ENCODE measurements at places on chromosomes 5 and 9.

- H3K4me3 ChIP-seq, result no peak overlapping the region
- peaks cover 16% of the 10 kb centered on the region for H3K4me1 ChIP-seq
- peaks cover 2% of the 10 kb centered on the region for H3K36me3 ChIP-seq
- H3K27me3 ChIP-seq, result no peaks in the 10 kb centered on the region
- H3K27ac ChIP-seq, result no peak overlapping the region
Observed at GRCh38 chr5:78811121-78811817, 162.7 kb upstream of the LHFPL2 start.

DNA sequence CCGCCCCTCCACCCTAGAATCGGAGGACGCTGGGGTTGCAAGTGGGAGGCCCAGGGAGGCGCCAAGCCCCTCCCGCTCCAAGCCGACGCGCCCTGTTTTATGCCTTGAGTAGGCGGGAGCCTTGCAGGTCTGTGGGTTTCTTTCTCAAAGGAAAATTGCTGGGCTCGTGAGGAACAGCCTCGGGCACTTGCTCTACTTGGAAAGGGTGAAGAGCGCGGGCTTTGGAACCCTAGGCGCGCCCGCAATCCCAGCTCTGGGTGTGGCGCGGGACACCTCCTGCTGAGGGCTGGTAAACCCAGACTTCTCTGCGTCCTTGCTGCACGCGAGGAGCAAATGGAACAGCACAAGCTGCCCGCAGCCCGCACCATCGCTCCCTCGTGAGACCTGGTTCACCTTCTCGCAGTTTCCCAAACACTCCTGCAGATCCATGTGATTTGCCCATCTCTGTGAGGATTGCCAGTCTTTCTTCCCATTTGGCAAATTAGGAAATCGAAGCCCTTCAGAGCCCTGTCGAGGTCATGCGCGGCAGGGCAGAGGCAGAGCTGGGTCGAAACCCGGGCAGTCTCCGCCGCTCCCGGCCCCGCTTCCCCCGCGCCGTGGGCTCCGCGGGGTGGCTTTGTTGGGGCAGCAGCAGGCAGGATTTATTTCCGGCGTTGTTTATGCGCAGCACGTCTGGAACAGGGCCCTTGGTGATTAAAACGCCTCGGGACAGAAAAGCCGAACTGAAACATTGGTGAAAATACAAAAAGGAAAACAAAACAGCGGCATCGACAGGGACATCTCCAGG lies 98.4 kb upstream of the CPLX2 start:
- peaks cover 18% of the 10 kb centered on the region for H3K4me1 ChIP-seq
- no peak for DNase-seq
- H3K27me3 ChIP-seq, result peaks cover 17% of the 10 kb centered on the region
- no peaks in the 10 kb centered on the region for H3K36me3 ChIP-seq
- peak overlapping the region; percentile 33 for H3K4me3 ChIP-seq

DNA sequence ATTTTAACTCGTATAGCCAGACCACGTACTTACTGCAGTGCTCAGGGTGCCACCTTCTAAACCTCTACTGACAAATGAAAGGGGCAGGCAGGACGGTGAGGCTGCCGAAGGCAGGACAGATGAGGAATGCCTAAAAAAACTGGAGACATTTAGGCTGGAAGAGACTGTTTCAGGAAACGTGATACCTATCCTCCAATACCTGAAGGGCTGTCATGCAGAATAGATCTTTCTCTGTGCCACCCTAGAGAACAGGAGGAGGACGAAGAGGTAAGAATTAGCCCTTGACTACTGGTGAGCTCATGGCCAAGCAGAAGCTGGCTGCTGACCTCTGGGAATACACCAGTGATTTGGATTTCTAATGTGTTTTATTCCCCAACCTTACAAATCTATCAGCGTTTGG lies 139.4 kb downstream of the EFNA5 start:
- no peak overlapping the region for H3K4me3 ChIP-seq
- peaks cover 46% of the 10 kb centered on the region for H3K4me1 ChIP-seq
- H3K36me3 ChIP-seq, result peaks cover 4% of the 10 kb centered on the region

- no peak overlapping the region for H3K4me3 ChIP-seq
- H3K4me1 ChIP-seq, result no peaks in the 10 kb centered on the region
- H3K27ac ChIP-seq, result no peak overlapping the region
- no peaks in the 10 kb centered on the region for H3K27me3 ChIP-seq
- DNase-seq, result no peak
Observed at GRCh38 chr5:174374206-174374605, 328.7 kb downstream of the NSG2 start.

GRCh38 chr5:97425511-97425910 lies 242.5 kb upstream of the RIOK2 start:
- H3K36me3 ChIP-seq, result no peaks in the 10 kb centered on the region
- peaks cover 6% of the 10 kb centered on the region for H3K4me1 ChIP-seq
- peak; percentile 14 for DNase-seq
- no peaks in the 10 kb centered on the region for H3K27me3 ChIP-seq
- H3K27ac ChIP-seq, result no peak overlapping the region
- no peak overlapping the region for H3K4me3 ChIP-seq

DNA sequence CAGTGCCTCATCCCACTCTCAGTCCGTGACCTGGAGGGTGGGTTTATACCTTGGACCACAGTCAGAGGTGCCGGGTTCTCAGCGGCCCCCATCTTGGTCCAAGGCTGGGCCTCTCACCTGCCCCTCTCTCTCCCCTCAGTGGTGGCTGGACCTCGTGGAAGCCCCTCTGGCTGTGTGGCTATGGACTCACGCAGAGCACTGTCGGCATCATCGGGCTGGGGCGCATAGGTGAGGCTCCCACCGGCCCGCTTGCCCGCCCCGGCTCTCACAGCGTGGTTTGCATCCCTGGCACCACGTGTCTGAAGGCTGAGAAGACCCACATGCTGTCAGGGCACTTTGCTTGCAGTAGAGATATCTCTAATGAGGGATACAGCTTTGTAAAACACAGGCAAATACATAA lies 5.8 kb downstream of the GRHPR start:
- no peak for DNase-seq
- H3K27me3 ChIP-seq, result no peaks in the 10 kb centered on the region
- H3K4me1 ChIP-seq, result peaks cover 39% of the 10 kb centered on the region
- peaks cover 11% of the 10 kb centered on the region for H3K36me3 ChIP-seq
- no peak overlapping the region for H3K27ac ChIP-seq
- H3K4me3 ChIP-seq, result peak overlapping the region; percentile 57

DNA sequence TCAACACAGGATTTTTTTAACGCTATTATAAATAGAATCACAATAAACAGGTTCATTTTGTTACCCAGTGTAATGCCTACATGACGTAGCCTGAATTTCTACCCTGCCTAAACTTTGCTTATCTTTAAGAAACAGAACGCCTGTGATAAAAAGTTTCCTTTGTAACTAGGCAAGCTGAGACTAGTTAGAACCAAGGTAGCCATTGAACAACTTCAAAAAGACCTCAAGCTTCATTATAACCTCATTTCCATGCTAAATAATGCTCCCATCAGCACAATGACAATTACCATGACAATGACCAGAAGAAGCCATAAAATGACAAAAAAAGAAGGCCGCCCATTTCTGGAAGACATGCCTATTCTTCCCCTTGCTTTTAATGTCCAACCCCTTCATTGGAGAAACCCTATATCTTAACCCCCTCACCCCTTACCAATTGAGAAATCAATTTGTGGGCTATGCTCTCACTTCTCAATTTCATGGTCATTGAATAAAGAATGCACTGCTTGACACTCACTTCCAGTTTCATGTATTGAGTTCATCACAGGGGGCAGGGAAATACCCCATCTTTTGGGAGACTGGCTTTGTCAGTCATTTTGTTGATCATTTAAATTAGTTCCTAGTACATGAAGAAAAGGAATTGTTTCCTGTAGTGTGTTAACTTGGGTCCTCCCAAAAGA lies 276.8 kb downstream of the MCTP1 start:
- H3K4me1 ChIP-seq, result peaks cover 14% of the 10 kb centered on the region
- H3K36me3 ChIP-seq, result no peaks in the 10 kb centered on the region
- no peak overlapping the region for H3K4me3 ChIP-seq
- no peak overlapping the region for H3K27ac ChIP-seq

- no peak overlapping the region for H3K27ac ChIP-seq
- H3K27me3 ChIP-seq, result no peaks in the 10 kb centered on the region
- H3K36me3 ChIP-seq, result no peaks in the 10 kb centered on the region
- DNase-seq, result no peak
Observed at GRCh38 chr9:7802666-7803065, 3.1 kb upstream of the DMAC1 start.

DNA sequence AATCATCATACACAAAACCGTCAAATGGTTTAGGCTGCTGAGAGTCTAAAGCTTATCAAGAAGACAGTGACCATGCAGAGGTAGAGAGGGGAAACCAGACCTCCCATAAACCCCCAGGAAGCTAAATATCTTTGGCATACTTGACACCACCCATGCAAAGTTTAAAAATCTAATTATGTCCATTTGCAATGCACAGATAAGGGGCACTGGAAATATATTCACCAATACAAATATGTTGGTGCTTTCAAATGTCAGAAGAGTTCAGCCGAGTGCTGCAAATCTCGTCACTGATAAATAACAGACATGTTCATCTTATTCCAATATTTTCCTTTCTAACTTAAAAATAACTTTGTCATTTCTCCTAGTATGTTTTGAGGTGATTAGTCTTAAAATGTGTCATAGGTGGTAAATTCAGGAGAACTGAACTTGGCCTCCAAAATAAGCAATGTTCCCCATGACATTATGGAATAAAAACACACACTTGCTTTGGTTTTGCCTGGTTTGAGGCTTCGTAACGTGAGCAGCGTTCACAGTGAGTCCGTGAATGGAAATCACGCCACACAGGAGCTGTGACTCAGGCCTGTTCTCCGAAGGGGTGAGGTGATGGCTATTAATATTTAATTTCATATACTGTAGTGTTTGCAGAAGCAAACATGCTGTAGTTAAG lies 182.2 kb downstream of the AOPEP start:
- no peak overlapping the region for H3K4me3 ChIP-seq
- DNase-seq, result no peak
- H3K36me3 ChIP-seq, result no peaks in the 10 kb centered on the region

DNA sequence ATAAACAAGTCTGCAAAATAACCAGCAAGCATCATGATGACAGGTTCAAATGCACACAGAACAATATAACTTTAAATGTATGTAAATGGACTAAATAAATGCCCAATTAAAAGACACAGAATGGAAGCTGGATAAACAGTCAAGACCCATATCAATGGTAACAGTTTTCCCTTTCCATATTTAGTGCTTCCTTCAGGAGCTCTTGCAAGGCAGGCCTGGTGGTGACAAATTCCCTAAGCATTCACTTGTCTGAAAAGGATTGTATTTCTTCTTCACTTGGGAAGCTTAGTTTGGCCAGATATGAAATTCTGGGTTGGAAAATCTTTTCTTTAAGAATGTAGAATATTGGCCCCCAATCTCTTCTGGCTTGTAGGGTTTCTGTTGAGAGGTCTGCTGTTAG lies 120.2 kb upstream of the RASA1 start:
- no peaks in the 10 kb centered on the region for H3K4me1 ChIP-seq
- no peak for DNase-seq
- H3K4me3 ChIP-seq, result no peak overlapping the region
- no peaks in the 10 kb centered on the region for H3K36me3 ChIP-seq
- H3K27me3 ChIP-seq, result no peaks in the 10 kb centered on the region

GRCh38 chr9:93316726-93317494 lies 133.0 kb downstream of the WNK2 start:
- peaks cover 5% of the 10 kb centered on the region for H3K4me1 ChIP-seq
- DNase-seq, result no peak
- no peak overlapping the region for H3K4me3 ChIP-seq
- no peaks in the 10 kb centered on the region for H3K36me3 ChIP-seq

DNA sequence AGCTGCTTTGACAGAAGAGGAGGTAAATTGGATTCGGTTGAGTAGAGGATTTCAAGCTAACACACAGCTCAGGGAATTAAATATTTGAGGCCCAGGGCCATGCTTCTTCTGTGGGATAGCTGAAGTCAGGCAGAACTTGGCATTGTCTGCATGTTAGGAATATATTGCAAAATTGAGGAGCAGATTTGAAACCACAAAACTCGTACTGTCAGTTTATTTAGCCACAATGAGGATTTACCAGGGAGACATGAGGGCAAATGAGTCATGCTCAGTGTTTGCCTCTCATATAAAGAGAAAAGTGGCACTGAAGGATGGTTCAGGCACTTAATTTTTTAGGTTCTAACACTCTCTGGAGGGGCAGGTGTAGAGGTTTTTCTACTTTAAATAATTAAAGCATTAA lies 83.0 kb upstream of the PRLR start:
- no peak for DNase-seq
- no peaks in the 10 kb centered on the region for H3K36me3 ChIP-seq
- H3K4me1 ChIP-seq, result peaks cover 6% of the 10 kb centered on the region
- no peak overlapping the region for H3K4me3 ChIP-seq
- no peak overlapping the region for H3K27ac ChIP-seq
- no peaks in the 10 kb centered on the region for H3K27me3 ChIP-seq

DNA sequence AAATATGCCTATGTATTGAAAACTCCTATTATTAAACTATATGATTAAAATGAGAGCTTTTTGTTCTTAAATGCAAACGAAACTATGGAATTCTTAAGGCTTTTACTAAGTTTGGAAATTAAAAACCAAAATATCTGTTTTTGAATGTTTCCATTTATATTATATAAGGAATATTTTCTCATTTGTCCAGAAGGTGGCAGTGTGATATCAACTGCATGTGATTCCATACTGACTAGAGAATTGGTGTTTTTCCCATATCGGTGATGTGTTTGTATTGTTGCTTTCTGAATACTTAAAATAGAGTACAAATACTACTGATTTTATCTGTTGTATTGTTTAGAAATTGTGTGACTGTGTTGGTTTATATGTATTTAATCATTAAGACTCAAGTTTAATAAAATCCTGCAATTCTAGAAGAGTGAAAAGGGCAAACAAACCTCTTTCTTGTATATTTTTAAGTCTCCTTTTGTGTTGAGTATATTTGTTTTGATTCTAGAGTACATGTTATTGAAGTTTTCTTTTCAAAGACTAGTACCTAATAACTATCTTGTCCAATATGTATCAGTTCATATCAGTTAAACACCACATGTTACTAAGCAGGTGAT lies 320.8 kb downstream of the CCDC171 start:
- no peak overlapping the region for H3K4me3 ChIP-seq
- peak overlapping the region; percentile 58 for H3K27ac ChIP-seq
- H3K36me3 ChIP-seq, result peaks cover 2% of the 10 kb centered on the region
- peaks cover 11% of the 10 kb centered on the region for H3K4me1 ChIP-seq
- DNase-seq, result no peak

GRCh38 chr5:5629607-5629978 lies 207.1 kb downstream of the ICE1 start:
- H3K27ac ChIP-seq, result no peak overlapping the region
- H3K4me1 ChIP-seq, result no peaks in the 10 kb centered on the region
- DNase-seq, result no peak
- peaks cover 17% of the 10 kb centered on the region for H3K27me3 ChIP-seq

DNA sequence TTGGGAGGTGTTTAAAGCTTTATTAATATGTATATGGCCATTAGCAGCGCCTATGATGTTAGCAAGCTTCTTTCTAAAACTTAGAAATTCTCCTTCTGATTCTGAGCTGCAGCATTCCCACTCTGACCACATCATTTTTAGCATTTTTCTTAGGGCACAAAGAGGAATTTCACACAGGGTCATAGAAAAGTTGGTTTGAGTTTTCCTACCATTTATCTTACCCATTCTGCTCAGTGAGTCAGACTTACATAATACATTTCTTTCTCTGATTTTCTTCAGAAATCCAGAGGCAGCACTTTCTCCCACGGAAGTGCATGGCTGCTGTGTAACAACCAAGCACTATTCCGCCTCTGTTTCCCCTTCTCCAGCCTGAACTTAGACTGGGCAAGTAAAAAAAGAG lies 246.6 kb downstream of the ARL15 start:
- H3K27me3 ChIP-seq, result no peaks in the 10 kb centered on the region
- H3K36me3 ChIP-seq, result no peaks in the 10 kb centered on the region
- H3K4me1 ChIP-seq, result peaks cover 7% of the 10 kb centered on the region
- H3K4me3 ChIP-seq, result no peak overlapping the region
- no peak overlapping the region for H3K27ac ChIP-seq

All from neural crest cell (in vitro differentiated cells).